ENCODE measurements at places on chromosomes 1 and 21.

- DNase-seq: no peak
Measured at GRCh38 chr1:153428791-153429190, 12.5 kb downstream of the S100A7A start.

- DNase-seq: no peak
Measured at GRCh38 chr1:17052038-17052437, 1.8 kb downstream of the SDHB start.

- no peak for DNase-seq
Measured at GRCh38 chr1:168834225-168834872, 105.3 kb upstream of the DPT start.

GRCh38 chr1:41790351-41790750, 128.4 kb downstream of the HIVEP3 start:
- DNase-seq: no peak

- no peak for DNase-seq
Measured at GRCh38 chr1:75999034-75999433, 66.8 kb upstream of the ASB17 start.

GRCh38 chr1:117284399-117285215, 73.9 kb upstream of the VTCN1 start:
- DNase-seq: no peak

Measured in progenitor cell of endocrine pancreas (in vitro differentiated cells).